Adipocyte (in vitro differentiated cells): ENCODE measurements at places on chromosomes 16 and 17.

GRCh38 chr17:56319531-56319930 lies 166.3 kb downstream of the ANKFN1 start:
- peak; percentile 82 for DNase-seq

- DNase-seq: no peak
Observed at GRCh38 chr17:75910699-75911098, 6.0 kb upstream of the MRPL38 start.

- peak; percentile 60 for DNase-seq
Observed at GRCh38 chr16:79599837-79600637, 500 bp downstream of the MAF start.

DNA sequence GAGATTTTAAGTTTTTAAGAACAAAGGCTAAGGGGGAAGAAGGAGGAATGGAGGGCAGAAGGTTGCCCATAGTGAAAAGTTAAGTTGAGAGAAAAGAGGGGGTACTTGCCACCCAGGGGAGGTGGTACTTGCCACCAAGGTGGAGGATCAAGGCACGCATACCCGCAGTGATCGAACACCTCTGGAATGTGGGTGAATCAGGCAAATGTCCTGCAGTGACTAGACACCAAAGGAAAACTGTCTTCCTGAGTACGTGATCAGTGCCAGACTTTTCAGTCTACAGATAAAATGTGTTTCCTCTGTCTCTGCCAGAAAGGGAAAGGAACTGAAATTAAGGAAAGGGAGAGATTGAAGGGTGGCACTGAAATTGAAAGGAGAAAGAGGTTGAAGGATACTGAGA lies 2285.3 kb downstream of the TP53TG3F start:
- no peak for DNase-seq

DNA sequence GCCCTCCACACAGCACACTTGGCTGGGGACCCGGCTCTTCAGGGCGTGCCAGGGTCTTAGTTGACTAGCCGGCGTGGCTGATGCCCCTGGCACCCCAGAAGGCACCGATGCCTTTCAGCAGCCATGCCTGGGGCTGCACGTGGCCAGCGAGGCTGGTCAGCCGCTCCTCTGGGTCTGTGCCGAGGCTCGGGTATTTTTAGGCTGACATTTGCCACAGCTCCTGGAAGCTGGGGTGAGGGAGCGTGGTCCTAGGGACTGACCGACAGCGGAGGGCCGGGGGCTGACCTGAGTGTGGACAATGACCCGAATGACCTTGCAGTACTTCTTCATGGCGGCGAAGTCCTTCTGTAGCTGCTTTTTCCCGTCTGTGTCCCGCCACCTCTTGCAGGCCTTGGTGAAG lies 3.9 kb downstream of the RPL3L start:
- no peak for DNase-seq

DNA sequence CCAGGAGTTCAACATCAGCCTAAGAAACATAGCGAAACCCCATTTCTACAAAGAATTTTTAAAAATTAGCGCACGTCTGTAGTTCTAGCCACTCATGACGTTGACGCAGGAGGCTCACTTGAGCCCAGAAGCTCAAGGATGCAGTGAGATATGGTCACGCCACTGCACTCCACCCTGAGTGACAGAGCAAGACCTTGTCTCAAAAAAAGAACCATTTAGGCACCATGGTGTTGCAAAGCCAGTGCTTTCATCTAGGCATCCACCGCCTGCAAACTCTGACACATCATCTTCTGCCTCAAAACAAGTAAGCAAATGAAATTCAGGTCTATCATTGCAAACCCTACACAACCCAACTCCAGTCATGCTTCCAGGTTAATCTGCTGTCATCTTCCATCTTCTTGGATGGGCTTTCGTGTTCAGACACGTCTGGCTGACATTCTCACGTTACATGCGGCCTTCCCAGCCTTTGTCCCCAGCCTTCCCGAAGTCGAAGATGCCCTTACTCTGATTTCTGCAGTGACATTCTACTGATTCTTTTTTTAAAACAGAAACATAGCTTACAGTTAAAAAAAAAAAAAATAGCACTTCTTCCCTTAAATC lies 8.9 kb downstream of the ANKRD11 start:
- no peak for DNase-seq

DNA sequence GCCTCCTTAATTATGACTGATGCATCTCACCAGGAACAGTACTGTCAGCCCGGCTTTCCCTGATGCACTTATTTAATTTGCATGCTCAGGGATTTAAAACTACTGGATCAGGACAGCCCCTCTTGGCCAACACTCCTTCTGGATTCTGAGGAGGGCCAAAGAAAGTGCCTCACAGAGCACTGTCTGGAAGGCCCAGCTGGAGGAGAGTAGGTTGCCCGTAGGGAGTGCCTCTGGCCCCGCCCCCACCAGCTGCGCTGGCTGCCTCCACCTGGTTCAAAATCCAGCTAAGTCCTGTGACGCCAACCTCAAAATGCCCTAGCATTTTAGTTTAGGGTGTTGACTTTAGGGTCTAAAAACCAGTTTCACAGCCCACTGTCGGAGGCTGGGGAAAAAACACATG lies 49.4 kb upstream of the SREBF1 start:
- DNase-seq: no peak

DNA sequence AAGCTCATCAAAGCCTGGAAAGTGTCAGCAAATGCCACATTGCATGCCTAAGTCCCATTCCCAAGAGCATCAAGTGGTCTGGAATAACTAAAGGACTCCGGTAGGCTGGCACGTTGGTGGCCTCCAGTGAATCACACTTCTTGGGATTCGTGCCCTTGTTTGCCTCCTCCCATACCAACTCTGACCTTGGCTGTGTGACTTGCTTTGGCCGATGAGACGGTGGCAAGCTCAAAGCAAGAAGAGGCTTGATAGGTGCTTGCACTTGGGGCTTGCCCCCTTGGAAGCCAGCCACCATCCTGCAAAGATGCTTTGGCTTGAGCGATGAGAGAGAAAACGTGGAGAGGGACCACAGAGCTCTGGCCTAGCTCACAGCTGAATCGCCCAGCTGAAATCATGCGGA lies 313.1 kb upstream of the ZFHX3 start:
- DNase-seq: no peak

DNA sequence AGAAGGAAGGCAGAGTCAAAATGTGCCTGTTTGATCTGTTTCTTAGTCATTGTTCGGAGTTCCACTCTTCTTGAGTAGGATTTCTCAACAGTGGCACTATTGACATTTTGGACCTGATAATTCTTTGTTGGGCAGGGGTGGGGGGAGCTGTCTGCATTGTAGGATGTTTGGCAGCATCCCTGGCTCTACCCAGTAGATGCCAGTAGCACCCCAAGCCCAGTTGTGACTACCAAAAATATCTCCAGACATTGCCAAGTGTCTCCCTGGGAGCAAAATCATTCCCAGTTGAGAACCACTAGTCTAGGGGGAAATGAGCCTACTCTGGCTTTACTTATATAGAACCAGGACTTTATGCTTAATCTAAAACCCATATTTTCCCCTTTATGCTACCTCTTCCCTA lies 1.1 kb upstream of the GFOD2 start:
- DNase-seq: no peak

GRCh38 chr17:37518826-37519225 lies 29.1 kb downstream of the DUSP14 start:
- peak; percentile 19 for DNase-seq

DNA sequence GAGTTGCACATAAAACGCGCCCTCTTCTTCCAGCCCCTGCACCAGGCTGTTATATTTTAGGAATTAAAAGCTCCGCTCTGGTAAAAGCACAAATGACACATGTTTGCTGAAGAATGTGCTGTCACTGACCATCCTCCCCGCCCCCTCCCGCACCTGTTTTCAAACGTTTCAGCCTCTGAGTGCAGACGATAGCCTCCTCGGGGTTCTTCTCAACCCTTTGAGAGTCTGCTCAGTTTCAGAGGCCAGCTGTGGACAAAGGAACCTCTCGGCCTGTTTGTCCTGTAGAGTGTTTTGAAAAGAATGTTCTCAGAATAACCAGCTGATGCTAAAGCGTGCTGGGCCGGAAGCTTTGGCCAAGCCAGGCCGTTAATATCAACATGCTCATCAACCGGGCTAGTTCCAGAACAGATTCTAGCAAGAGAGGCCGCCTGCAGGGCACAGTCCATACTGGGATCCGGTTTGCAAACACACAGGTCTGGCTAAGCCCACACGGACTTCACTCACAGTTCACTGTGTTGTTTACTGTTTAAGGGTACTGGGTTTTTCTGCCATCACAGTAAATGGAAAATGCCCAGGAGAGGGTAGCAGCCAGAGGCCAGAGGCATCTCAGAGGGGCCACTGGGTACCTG lies 6.4 kb upstream of the CACNG4 start:
- DNase-seq: no peak

DNA sequence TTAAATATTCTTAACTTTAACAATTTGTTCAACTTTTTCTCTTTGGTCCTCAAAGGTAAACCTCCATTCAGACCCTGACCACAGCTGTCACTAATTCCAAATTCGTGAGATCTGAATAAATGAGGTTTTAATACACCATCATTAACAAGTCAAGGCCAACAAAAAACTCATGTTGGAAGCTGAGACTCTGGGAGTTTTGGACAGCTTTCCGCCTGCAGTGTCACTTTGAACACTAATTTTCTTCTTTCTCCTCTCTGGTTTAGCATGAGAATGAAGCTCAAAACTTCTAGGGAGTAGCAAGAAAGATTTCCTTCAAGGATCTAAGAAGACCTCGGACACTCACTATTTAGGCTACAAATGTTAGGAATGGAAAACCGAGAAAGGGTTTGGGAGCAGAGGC lies 32.7 kb upstream of the DNAH9 start:
- no peak for DNase-seq

DNA sequence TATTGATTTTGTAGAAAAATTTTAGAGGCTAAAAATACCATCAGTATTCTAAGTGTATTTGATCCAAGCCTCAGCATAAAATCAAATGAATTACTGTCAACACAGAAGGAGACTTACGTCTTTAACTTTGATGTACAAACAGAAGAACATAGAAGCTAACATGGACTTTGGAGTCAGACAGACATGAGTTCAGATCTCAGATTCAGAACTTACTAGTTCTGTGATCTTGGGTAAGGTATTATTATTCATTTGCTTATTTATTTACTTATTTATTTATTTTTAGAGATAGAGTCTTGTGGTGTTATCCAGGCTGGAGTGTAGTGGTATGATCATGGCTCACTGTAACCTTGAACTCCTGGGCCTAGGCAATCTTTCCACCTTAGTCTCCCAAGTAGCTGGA lies 4.0 kb upstream of the SLFN12L start:
- no peak for DNase-seq

GRCh38 chr17:82305727-82306300 lies 11.6 kb downstream of the CD7 start:
- DNase-seq: no peak

- no peak for DNase-seq
Observed at GRCh38 chr17:1183171-1183873, 3.5 kb upstream of the ABR start.

DNA sequence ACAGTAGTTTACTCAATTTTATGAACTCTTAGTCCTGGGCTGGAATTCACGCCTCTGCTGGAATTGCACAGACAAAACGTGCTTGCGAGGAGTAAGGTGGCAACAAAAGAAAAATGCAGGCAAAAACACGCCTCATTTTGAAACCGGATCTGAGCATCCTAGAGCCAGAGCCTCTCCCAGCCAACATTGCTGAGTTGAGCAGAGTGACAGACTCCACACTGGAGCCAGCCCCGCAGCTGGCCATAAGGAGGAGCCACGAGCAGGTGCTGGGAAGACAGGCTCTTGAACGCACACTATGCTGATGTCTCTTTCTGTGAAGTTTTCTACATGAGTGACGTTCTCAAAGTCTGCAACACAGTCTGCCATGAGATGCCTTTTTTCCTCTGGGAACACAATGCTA lies 14.6 kb upstream of the HSBP1 start:
- DNase-seq: no peak

DNA sequence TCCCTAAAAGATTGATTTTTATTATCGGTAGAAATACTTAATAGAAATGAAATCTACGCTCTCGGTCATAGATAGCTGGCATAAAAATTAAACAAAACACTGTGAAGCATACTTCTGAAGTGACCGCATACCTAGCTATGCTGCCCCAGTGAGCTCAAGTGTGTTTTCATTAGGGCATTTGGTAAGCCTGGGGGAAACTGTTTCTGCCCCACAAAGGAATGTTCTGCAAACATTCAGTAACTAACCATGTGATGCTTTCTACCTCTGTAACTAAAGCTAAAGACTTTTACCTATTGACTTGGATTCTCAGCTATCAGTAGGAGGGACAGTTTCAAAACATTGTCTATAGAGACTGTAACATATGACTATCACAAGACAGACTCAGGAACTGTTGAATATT lies 93.5 kb upstream of the HSBP1 start:
- no peak for DNase-seq

- DNase-seq: peak; percentile 98
Observed at GRCh38 chr17:17752089-17752820, 71.0 kb downstream of the RAI1 start.

- peak; percentile 53 for DNase-seq
Observed at GRCh38 chr17:50693036-50693682, 14.6 kb downstream of the ANKRD40 start.

- DNase-seq: no peak
Observed at GRCh38 chr16:81237282-81237681, 1.2 kb upstream of the BCO1 start.

DNA sequence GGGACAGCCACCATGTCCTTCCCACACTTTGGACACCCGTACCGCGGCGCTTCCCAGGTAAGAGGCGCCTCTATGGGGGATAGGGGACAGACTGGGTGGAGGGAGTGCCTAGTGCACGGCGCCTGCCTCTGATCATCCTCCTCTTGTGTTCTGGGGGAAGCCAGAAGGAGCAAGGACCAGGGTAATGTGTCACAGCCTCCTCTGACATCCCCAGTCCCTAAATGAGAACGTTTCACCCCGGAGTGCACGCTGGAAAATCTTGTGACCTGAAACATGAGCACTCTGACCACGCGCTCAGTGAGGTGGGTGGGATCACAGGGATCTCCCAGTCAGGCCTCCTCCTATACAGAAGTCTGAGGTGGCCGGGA lies 1.1 kb downstream of the IRX6 start:
- no peak for DNase-seq

DNA sequence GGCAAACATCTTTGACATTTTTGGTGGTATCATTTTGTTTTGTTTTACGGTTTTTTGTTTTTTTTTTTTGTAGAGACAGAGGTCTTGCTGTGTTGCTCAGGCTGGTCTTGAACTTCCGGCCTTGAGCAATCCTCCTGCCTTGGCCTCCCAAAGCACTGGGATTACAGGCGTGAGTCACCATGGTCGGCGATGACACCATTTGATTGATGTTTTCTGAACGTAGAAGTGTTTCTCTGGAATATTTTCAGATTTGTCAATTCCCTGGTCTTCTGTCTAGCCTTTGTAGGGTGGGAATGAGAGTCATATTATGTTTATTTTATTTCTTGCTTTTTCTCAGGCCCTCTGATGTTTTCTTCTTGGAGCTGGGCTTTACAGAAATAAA lies 32.2 kb upstream of the BRD7 start:
- DNase-seq: no peak

DNA sequence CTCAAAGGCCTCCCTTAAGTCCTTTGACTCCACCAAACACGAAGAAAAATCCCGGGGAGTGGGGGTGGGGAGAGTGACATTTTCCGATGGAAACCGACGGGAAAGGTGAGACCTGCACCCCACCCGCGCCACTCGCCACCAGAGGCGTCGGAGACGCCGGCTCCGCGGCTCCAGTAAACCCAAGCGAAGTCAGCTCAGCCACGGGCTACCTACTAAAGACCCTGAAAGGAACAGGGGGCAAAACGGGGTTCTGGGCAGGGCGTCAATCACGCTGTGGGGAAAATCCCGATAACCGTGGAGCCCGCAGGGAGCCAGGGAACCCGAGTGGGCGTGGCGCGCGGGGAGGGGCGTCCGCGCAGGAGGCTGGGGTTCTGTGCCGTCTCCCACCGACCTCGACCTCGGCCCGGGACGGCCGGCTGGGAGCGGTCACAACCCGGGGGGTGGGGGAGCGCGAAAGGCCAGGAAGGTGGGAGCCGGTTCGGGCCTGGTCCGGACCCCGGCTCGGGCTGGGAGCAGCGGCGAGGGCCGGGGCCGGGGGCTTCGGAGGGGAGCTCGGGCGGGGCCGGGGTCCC lies 565 bp downstream of the WDR45B start:
- peak; percentile 74 for DNase-seq
